Mammary epithelial cell (primary cell): ENCODE measurements at places on chromosomes 2 and 18. TPM values are rescaled to one million over a fixed set of nuclear protein-coding genes. Genes with fewer than 3 reads are reported as not detected.
A peak's percentile ranks its signal among the peaks of the same experiment; 100 is the strongest.

DNA sequence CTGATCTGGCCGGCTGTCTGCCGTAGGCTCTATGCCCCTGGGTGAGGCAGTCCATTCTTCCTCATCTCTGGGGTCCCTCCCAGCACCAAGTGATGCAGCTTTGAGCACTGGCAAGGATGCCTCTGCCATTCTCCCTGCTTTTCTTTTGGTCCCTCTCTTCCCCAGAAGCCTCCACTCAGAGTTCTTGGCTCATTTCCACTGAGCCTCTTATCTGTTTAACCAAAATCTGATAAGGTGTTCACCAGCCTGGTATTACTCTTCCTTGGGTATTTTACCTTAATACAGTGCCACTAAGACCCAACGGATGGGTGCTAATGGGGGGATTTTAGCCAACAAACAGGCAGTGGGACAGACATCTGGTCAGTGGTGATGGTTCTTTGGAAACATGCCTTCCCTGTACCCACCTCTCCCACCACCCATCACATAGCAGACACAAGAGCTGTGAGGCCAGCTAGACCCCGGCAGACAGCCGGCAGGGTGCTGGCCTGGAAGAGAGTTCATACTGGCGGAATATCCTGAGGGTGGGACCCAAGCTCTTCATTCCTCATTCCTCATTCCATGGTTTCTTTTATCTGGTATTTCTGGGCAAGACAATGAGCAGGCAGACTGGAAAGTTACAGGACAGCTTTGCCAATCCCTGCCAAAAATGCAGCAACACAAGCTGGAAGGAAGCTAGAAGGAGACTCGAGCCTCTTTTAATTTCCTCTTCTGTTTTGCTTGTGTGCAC, 34.6 kb downstream of the ZBTB7C start:
- DNase-seq: no peak

DNA sequence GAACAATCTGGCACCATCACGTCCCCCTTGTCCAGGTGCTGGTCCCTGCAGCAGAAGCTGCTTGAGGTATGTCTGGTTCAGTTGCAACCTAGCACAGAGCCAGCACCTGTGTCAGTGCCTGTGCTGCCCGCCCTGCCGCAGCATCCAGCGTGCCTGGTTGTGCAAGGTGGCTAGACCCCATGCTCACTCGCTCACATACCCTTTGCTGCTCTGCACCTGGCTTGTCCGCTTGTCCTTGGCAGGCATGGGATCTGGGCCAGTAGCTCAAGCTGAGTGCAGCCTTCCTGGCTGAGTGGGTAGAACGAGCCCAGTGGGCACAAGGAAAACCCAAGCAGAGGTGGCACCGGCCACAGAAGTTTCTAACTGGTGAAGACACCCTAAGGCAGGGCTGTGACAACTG, 314.6 kb upstream of the KYNU start:
- DNase-seq: no peak

- DNase-seq: no peak
These were observed 1073.0 kb downstream of the TDRD15 start for GRCh38 chr2:22196806-22197205.

- no peak for DNase-seq
These were observed 8.6 kb downstream of the RBFA start for GRCh38 chr18:80042785-80043184.

GRCh38 chr18:5447442-5447841, 96.4 kb downstream of the EPB41L3 start:
- no peak for DNase-seq

GRCh38 chr2:128984081-128984480, 665.4 kb upstream of the HS6ST1 start:
- peak; percentile 24 for DNase-seq

GRCh38 chr2:238761868-238762267, 86.0 kb upstream of the TWIST2 start:
- peak; percentile 25 for DNase-seq

GRCh38 chr2:186101616-186102015, 363.0 kb downstream of the FSIP2 start:
- no peak for DNase-seq

GRCh38 chr2:242044313-242044590, 174.7 kb downstream of the RTP5 start:
- no peak for DNase-seq

DNA sequence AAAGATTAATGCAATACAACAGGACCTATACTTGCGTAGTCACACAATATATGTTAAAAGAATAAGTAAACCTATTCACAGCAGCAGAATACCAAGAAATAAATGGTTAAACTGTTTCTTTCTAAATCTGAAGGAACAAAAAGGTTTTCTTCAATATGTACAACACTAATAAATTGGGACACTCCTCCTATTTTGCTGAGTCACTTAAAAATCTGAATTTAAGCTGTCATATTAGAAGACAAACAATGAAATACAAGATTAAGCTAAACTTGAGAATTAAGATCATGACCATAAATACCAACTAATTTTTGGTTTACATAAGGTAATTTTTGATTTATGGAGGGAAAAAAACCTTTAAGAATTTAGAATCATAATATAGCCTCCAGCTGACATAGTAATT, 92.8 kb downstream of the ARHGEF33 start:
- DNase-seq: no peak

DNA sequence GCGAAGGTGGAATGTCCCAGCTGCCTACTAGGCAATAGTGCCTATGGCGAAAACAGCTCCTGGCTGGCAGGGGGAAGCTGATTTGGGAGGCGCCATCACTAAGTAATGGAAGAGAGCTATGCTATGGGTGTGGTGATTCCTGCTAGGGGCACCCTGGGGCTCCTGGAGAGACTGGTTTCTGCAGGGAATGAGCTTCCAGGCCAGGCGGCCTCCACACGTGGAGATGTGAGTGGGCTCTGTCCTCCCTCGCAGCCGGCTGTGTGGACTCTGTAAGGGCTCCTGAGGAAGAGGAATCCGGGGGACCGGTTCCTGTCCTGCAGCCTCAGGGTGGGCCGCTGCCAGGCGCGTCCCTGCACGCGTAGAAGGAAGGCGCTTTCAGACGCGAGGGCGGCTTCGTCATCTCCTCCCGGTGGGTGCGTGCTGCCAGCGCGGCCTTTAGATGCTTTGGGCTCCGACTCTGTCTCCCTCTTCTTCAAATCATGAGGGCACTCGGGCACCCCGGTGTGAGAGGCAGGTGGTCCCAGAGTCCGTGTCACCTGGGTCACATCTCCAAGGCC, 55.5 kb upstream of the ANKRD62 start:
- DNase-seq: no peak

Gene FOXD4L1
- total RNA-seq: 0.33 TPM

Gene SP140
- total RNA-seq: not detected

Gene ANKRD53
- total RNA-seq: 0.83 TPM
